ENCODE measurements at places on chromosomes 6 and 20. TPM values are rescaled to one million over a fixed set of nuclear protein-coding genes. Genes with fewer than 3 reads are reported as not detected.

- no peak for DNase-seq
Measured at GRCh38 chr20:22515264-22515663, 69.1 kb downstream of the FOXA2 start.

- no peak for DNase-seq
Measured at GRCh38 chr6:38339914-38340313, 299.8 kb downstream of the BTBD9 start.

GRCh38 chr6:145670311-145670710 lies 65.0 kb downstream of the EPM2A start:
- DNase-seq: no peak

DNA sequence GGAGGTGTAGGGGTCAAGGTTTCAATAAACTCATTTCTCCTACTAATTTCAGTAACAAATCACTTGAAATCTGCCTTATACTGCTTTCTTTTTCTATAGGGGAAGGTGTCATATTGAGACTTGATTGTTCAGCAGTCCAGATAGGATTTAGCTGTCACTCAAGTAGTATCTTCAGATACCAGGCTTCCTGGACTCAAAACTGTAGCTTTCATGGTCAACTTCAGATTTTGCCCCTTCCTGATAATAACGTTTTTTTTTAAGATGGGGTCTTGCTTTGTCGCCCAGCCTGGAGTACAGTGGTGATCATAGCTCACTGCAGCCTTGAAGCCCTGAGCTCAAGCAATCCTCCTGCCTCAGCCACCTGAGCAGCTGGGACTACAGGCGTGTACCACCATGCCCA lies 77.8 kb downstream of the JAG1 start:
- no peak for DNase-seq

DNA sequence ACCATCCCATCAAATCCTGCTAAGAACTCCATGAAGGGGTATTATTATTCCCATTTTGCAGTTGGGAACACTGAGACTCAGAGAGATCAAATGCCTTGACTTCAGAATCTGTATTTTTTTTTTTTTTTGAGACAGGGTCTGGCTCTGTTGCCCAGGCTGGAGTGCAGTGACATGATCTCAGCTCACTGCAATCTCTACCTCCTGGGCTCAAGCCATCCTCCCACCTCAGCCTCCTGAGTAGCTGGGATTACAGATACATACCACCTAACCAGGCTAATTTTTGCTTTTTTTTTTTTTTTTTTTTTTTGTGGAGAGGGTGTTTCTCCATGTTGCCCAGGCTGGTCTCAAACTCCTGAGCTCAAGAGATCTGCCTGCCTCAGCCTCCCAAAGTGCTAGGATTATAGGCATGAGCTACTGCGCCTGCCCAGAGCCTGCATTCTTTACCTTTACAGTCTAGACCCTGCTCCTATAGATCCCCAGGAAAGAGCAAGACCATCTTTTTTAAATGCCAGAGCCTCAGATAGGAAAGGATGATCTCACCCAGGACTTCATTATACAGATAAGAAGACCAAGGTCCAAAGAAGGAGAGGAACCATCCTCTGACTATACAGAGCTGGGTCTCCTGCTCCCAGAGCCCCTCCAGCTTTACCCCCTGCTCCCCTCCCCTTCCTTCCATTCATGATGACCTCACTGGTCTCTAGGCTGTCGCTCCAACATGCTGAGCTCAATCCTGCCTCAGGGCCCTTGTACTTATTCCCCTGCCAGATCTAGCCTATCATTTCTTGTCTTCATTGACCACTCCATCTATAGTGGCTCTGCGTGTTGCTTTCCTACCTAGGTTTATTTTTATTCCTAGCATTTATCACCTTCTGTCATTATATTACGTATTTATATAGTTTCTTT lies 138.6 kb downstream of the CEBPB start:
- DNase-seq: no peak

Gene SPATA25
- total RNA-seq: 0.29 TPM

DNA sequence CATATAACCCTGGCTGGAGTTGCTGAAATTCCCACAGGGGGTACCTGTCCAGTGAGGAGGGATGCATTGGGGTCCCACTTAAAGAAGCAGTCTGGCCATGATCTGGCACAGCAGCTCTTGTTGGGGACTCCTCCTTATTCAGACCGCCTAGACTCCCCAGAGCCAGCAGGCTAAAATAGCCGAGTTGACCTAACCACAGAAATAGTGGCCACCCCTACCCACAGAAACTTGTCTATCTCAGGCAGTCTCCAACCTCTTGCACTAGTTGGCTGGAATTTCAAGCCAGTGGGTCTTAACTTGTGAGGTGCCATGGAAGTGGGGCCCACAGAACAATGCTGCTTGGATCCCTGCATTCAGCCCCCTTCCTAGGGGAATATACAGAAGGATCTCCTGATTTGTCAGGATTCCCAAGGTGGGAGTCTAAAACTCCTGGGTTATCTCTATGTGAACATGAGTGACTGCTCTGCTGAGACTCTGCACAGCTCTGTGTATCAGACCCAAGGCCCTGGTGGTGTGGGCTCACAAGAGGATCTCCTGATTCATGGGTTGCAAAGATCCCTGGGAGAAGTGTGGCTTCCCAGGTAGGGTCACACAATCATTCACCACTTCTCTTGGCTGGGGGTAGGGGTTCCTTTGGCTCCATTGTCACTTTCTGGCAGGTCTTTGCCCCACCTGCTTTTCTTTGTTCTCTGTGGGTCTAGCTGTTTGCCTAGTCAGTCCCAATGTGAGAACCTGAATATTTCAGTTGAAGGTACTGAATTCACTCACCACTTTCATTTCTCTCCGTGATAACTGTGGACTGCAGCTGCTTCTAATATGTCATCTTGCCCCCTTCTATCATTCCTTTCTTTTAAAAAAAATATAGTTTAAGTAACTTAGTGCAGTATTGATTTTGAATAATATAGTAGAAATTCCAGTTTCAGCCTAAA lies 65.5 kb upstream of the CLVS2 start:
- DNase-seq: no peak

- DNase-seq: no peak
Measured at GRCh38 chr6:85971238-85971637, 328.6 kb upstream of the SYNCRIP start.

Gene SYTL3
- total RNA-seq: 4.4 TPM

DNA sequence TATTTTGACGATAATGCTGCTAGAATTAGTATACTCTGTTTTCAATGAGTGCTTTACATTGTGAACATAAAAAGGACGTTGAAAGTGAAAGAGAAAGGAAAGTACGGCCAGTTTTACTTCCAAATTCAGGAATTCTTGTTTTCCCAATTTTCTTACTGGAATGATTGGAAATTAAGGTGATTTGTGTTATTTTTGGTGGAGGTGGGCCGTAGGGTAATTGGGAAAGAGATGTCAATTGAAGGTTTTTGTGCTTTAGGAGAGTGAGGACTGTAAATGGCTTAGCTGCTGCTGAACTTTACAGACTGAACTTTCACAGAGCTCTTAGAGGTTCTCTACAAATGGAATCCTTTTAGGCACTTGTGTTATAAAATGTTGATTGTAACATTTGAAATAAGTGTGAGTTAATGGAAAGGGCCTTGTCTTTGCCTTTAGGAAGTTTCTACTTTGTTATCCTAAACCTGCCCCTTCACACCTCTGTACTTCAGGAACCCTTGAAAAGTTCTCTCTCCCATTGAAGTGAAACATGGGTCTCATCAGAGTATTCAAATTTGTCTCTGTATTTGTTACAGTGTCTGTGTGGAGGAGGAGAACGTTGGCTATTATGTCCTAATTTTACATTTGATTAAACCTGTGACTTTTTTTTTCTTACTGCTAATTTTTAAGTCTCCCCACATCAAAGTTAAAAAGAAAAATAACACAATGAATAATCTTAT lies 256.4 kb downstream of the ARID1B start:
- no peak for DNase-seq

GRCh38 chr6:149458806-149459205 lies 26.0 kb downstream of the ZC3H12D start:
- DNase-seq: no peak

- DNase-seq: no peak
Measured at GRCh38 chr20:58595167-58595566, 55.9 kb upstream of the STX16 start.

- DNase-seq: no peak
Measured at GRCh38 chr6:116332096-116332495, 38.7 kb upstream of the DSE start.

- no peak for DNase-seq
Measured at GRCh38 chr20:56828402-56828801, 199.3 kb downstream of the TFAP2C start.

DNA sequence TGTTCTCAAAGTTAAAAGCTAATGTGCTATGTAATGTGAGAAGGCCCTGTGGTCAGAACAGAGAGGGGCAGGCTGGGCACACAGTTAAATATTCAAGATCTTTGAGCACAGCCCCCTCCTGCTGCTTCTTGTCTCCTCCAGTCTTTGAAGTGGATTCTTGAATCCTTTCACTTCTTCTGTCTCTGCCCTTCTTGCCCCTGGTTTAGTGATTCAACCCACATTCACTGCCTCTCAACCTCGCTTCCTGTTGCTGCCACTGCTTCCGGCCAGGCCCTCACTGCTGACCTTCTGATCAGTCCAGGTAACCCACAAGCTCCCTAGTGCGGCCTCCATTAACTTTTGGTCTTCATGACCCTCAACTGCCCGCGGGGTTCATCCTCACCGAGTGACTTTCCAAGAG lies 417.3 kb upstream of the NOX3 start:
- DNase-seq: no peak

- no peak for DNase-seq
Measured at GRCh38 chr20:62738025-62738881, 29.6 kb downstream of the NTSR1 start.

GRCh38 chr20:23407781-23408464 lies 13.4 kb downstream of the NAPB start:
- DNase-seq: no peak

GRCh38 chr6:70738028-70738427 lies 70.3 kb downstream of the SMAP1 start:
- no peak for DNase-seq

- DNase-seq: no peak
Measured at GRCh38 chr6:6932341-6932740, 175.4 kb upstream of the RREB1 start.

Gene SYNDIG1
- not detected for total RNA-seq

GRCh38 chr20:36574366-36575135 lies 1.2 kb downstream of the TGIF2 start:
- no peak for DNase-seq

Gene PNPLA1
- total RNA-seq: not detected

DNA sequence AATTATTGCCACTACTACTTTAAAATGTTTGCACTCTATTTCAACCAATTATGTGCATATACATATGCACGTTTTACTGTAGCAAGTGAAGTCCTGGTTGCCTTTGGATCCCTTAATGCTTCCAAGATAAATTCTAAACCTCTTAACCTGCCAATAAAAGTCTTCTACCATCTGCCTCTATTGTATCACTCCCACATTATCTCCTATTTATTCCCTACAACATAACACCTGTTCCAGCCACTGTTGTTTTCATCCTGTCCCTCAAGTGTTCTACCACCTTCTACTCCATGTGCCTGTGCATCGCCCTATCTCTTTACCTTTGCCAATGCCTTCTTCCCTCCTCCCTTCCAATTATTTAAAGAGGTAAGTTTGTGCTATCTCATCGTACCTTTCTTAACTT lies 499.0 kb upstream of the RNF217 start:
- no peak for DNase-seq

Data from glomerular endothelial cell (primary cell).